Islet precursor cell (in vitro differentiated cells): ENCODE measurements at places on chromosomes 13 and 19.

GRCh38 chr13:26411206-26411605, 146.3 kb upstream of the WASF3 start:
- DNase-seq: no peak

DNA sequence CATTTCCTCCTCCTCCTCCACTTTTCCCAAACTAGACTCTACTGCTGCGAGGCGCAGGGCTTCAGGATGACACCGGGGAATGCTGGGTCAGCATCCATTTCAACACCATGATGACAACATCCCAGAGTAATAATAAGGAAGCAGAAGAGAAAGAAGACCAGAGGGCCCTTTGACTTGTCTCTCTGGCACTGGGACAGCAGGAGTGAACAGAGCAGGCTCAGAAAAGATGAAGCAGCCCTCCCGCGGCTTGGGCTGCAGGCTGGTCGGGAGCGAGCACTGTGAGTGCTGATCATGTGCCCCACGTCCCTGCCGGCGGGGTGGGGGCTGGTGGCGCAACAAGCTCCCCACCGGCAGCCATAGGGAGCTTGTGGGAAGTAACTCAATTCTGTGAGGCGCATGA, 30.5 kb downstream of the RANBP3 start:
- no peak for DNase-seq

DNA sequence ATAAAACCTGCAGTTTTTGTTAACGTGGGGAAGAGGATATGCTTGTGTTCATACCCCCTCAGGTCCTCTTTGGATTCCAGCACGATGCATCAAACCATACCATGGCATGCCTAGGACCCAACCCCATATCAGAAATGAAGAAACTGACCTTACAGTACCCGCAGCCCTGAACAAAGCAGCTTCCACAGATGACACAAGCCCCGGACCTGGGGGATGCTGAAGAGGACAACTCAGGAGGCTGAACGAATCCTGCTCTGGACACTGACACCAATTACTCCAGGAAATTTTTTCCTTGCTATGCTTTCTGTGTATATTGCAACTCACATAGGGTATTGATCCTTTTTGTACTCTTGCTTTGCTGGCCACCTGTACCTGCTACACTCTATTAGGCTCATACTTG, 129.6 kb downstream of the ZNF675 start:
- DNase-seq: no peak

- DNase-seq: no peak
These were observed 30.6 kb downstream of the SLC6A16 start for GRCh38 chr19:49294401-49294800.

GRCh38 chr19:52739576-52739975, 4.7 kb upstream of the ZNF611 start:
- no peak for DNase-seq

DNA sequence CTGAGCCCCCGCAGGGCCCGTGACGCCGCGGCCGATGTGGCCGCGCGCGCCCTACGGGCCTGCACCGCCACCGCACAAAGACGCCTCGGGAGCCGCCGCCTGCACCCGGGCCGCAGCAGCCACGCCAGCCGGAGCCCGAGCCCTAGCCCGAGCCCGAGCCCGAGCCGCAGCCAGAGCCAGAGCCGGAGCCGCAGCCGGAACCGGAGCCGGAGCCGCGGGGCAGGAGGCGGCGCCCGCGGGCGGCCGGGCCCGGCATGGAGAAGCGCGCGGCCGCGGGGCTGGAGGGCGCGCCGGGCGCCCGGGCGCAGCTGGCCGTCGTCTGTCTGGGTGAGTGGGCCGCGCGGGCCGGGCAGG, 379 bp downstream of the LRP3 start:
- no peak for DNase-seq

DNA sequence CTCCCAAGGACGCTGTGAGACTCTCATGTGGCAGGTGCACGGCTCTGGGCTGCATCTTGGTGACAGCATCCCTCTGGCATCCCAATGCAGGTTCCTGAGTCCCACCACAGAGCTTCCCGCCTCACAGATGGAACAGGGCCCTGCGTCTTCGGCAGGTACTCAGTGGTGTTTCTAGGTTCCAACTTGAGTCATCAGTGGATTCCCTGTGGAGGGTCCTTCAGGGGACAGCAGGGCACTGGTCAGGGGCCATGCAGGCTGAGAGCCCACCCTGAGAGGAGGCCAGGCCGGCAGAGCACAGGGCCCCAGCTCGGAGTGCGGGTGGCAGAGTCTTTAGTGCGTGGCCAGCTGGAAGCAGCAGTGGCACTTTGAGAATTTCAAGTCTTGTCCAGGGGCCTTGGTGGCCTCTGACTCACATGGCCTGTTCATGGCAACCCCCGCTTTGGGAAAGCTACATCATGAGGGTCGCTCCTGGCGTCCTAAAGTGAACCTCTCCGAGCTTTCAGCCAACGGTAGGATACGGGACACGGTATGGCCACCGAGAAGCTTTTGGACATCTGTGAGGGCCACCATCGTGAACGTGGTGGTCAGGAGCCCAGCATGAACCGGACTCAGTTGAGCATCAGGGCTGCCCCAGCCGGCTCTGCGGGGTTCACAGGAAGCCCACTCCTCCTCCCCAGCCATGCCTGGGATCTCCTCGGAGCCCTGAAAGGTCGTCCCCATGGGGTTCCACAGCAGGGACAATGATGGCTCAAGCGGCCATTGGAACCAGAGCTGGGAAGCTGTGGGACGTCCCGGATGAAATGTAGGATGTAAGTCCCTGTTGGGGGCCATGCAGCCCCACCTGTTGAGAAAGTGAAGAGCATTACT, 72.0 kb upstream of the MCF2L start:
- DNase-seq: no peak

DNA sequence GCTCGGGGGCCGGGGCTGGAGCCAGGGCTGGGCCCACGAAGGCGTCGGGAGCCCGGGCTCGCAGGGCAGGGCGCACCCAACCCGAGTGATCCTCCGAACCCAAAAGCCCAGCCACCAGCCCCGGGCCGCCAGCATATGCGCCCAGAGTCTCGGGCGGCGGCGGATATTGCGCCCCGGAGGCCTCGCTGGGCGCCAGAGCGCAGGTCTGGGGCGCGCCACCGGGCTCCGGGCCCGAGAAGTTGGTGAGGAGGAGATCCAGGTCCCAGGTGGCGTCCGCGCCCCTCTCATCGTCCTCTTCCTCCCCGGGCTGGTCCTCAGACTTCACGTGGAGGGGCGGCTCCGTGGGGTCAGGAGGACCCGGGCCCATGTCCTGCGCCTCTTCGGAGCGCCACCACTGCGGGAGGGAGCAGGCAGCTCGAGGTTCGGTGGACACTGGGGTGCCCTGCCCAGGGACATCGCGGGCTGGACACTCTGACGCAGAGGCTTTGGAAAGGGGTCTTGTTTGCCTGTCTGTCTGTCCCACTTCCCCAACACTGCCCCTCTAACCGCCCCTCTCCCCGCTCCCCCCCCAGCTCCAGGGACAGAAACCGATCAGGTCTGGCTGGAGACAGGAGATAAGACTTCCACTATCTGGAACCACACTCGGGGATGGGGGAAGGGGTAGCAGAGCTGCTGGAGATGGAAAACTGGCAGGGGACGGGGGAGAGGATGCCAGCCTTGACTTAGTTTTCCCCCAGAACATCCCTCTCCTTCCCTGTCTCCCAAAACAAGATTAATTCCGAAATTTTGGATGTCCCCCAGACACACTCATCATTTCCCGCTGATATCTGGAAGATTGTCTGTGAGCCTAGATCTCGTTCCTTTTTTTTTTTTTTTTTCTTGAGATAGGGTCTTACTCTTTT, 1.0 kb downstream of the KLF1 start:
- DNase-seq: no peak

- no peak for DNase-seq
These were observed 13.7 kb downstream of the WBP4 start for GRCh38 chr13:41075034-41075433.

- DNase-seq: no peak
These were observed 2.3 kb downstream of the ZNF414 start for GRCh38 chr19:8511573-8512101.

- peak; percentile 51 for DNase-seq
These were observed 2.7 kb upstream of the CEBPA start for GRCh38 chr19:33304760-33305647.
